ENCODE measurements at places on chromosomes 12 and 14.

GRCh38 chr12:121159467-121160307 lies 27.0 kb downstream of the P2RX7 start:
- DNase-seq = no peak

DNA sequence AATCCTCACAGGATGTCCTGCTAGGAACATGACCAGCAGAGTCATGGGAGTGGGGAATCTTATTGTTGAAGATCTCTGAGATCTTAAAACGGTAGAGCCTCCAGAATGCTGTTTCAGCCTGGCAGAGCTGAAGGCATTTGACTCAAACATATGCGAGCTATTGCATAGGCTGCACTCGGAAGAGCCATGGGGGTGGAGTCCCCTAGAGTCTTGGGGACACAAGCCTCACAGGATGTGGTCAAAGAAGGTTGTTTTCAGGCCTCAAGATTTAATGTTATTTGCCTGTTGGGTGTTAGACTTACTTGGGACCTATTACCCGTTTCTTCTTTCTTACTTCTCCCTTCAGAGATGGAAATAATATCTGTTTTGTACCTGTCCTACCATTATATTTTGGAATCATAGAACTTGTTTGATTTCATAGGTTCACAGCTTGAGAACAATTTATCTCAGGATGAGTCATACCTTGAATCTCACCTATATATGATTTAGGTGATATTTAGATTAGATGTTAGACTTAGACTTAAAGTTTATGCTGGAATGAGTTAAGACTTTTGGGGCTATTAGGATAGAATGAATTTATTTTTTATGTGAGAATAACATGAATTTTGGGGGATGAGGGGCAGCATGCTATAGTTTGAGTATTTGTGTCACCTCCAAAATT lies 172.2 kb upstream of the ATP2B1 start:
- DNase-seq = no peak

DNA sequence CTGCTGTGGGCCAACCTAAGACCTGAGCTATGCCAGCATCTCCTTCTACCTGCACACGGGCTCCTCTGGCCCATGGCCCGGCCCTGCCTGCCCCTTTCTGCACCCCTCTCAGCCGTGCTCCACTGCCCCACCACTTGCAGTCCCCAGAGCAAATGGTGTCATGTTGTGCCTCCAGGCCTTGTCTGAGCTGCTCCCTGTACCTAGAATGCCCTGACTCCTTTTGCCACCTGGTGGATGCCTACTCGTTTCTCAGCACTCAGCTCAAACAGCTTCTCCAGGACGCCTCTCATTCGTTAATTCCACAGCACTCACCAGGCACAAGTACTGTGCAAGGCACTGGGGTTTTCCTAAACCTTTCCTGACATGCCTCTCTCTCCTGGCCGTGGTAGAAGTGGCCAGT lies 63.2 kb upstream of the PNMA1 start:
- DNase-seq = no peak

DNA sequence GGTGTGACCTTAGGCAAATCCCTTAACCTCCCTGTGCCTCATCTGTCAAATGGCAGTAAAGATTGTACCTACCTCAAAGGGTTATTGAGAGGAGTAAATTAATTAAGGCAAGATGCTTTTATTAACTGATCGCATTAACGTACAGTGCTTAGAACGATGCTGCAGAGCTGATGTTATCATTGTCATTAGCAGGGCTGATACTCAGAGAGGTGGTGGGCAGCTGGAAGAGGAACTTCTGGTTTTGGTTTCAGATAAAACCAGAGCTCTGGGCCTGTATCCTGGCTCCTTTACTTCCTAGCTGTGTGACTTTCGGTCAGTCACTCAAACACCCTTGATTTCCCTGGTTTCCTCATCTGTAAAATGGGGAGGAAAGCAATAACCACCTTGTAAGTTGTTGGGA lies 55.1 kb downstream of the CALM1 start:
- DNase-seq = no peak

GRCh38 chr12:113162102-113163029 lies 12.8 kb downstream of the CFAP73 start:
- DNase-seq = peak; percentile 54

GRCh38 chr12:120902846-120903411 lies 1.2 kb downstream of the SPPL3 start:
- DNase-seq = no peak

DNA sequence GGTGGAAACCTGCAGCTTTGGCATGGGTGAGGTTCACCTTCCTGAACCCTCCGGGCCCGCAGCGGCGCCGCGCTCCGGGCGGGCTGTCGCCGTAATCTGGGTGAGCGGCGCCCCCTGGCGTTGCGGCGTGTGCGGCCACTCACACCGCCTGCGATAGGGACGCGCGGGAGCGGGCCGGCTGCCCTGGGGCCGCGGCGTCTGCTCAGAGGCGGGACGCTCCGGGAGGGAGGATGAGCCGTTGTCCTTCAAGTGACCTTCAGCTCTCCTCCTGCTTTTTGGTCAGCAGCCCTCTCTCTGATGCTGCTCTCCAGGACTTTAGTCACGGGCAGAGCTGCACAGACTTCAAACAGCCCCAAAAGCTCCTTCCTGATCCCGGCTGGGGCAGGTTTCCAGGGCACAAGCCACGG lies 211.7 kb upstream of the FKBP4 start:
- peak; percentile 41 for DNase-seq

DNA sequence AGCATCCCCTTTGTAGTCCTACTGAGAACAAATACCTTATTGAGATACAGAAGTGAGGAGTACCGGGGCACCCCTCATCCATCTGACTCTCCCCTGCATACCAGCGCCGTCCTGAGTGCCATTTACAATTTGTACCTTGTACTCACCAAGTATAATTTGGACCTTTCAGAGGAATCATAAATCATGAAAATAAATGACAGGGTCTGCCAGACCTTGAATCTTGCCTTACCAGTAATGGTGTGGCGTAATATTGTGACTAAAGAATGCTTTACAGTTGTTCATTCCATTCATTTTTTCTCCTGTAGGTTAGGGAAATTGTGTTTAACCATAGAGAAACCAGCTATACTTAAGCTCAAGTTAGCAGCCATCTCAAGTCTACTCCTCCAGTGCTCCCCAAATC lies 243.7 kb upstream of the RGS6 start:
- peak; percentile 79 for DNase-seq

DNA sequence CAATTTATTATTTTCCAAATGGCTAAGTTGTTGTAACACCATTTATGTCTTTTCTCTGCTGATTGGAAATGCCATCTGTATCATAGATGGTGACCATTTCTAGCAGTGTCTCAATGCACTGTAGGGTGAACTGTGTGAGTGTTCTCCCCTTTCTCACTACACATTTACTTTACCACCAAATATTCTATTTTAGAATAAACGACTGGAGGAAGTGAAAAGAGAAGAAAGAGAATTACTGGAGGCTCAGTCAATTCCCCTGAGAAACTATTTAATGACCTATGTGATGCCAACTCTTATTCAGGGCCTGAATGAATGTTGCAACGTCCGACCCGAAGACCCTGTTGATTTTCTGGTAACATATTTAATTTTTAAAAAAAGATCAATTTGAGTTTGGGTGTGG lies 15.5 kb upstream of the PAPOLA start:
- DNase-seq = no peak

DNA sequence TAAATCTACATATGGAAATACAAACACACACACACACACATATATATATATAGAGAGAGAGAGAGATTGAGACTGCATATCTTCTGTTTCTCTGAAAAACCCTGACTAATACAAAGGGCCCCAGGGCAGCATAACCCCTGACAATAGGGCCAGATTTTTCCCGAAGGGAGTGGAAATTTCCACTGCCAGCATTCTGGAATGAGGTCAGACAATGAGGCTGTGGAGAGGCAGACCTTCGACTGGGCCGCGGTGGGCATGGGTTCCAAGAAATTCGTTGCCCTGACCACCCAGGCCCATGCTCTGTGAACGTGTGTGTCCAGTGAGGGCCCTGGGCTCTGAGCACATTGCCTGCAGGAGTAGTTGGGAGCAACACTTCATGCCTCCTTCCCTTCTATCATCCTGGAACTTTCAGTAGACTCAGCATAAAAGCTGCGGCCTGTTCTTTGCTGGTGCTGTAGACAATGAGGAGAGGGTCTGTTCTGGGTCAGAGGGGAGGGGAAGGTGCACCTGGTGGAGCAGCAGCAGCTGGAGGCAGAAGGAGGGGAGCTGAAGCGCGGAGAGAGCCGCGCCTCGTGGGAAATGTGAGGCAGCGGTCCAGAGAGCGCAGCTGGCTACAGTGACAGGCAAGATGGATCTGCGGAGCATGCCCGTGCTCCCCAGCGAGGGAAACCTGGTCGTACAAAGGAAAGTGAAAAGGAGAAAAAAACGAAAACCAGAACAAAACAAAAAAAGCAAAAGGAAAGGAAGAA lies 25.6 kb upstream of the CCDC60 start:
- DNase-seq = no peak

- peak; percentile 92 for DNase-seq
These were observed 140.3 kb upstream of the NUDT4 start for GRCh38 chr12:93237235-93237915.

GRCh38 chr14:103656031-103656755 lies 27.2 kb downstream of the KLC1 start:
- peak; percentile 36 for DNase-seq

GRCh38 chr12:25653487-25654175 lies 100.5 kb upstream of the LMNTD1 start:
- DNase-seq = no peak

- DNase-seq = peak; percentile 88
These were observed 106.2 kb downstream of the SMOC1 start for GRCh38 chr14:69985463-69985862.

DNA sequence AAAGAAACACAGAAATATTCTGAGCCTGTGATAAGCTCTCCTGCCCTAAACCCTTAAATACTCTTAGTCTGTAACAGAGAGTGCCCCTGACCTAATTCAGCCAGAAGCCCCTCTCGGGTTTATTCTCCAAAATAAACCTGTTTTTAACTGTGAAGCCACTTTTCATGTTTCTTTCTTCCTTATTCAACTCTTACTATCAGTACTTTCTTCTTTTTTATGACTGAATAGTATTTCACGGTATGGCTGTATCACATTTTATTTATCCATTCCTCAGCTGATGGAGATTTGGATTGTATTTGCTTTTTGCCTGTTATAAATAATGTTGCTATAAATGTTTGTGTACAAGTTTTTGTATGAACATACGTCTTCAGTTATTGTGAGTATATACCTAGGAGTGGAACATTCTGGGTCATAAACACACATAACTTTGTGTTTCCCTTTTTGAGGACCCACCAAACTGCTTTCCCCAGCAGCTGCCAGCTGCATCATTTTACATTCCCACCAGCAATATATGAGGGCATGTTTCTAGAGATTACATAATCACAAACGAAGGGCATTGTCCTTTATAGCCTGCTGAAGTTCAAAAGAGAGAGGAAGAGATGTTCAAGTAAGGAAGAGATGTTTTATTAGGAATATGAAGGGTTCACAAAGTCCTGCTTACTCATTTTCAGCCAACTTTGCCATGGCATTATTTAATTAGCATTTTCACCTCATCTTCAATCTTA lies 199.4 kb upstream of the NUDT4 start:
- no peak for DNase-seq

DNA sequence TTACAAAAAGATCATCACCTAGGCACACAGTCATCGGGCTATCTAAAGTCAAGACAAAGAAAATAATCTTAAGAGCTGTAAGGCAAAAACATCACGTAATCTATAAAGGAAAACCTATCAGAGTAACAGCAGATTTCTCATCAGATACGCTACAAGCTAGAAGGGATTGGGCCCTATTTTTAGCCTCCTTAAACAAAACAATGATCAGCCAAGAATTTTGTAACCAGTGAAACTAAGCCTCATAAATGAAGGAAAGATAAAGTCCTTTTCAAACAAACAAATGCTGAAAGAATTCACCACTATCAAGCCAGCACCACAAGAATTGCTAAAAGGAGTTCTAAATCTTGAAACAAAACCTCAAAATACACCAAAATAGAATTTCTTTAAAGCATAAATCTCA lies 191.6 kb upstream of the BMP4 start:
- peak; percentile 44 for DNase-seq

GRCh38 chr14:95132760-95133159 lies 24.6 kb downstream of the DICER1 start:
- DNase-seq = no peak

DNA sequence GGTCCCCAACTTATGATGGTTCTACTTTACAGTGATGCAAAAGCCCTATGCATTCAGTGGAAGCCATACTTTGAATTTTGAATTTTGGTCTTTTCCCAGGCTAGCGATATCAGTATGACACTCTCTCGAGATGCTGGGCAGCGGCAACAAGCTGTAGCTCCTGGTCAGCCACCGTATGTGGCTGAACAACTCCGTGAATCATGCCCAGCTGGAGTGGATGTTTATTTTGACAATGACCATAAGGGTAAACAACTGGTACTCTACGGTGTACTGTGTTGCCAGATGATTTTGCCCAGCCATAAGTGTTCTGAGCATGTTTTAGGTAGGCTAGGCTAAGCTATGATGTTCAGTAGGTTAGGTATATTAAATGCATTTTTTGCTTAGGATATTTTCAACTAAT lies 8.2 kb upstream of the ZNF410 start:
- DNase-seq = peak; percentile 79

DNA sequence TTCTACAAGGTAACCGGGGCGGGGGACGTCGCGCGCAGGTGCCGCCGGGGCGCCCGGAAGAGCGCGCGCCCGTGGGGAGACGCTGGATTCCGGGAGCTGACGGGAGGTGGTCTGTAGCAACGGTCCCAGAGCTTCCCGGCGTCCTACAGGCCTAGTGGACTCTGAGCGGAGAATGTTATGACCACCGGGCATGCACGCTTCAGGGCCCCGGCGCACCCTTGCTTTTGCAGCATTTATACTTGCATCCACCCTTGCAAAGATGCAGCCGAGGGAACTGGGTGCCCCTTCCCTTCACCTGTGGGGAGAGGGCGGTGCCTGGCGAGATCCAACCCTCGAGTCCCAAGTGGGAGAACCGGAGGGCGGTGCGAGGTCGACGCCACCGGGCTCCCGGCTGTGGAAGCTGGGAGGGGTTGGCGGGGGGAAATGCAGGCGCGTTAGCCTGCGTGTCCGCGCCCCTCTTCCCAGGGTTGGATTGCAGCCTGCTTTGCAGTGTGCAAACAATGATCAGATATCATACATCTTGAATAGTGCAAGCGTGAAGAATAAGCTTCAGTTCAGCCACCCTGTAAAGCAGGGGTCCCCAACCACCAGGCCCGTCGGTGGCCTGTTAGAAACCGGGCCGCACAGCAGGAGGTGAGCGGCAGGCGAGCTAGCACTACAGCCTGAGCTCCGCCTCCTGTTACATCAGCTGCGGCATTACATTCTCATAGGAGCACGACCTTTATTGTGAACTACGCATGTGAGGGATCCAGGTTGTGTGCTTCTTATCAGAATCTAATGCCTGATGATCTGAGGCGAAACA lies 576 bp downstream of the ERP29 start:
- peak; percentile 86 for DNase-seq

- DNase-seq = peak; percentile 97
These were observed 54.6 kb downstream of the NCOR2 start for GRCh38 chr12:124512667-124513296.

GRCh38 chr14:99468081-99468480 lies 12.6 kb downstream of the SETD3 start:
- no peak for DNase-seq

GRCh38 chr12:130142736-130143135 lies 19.5 kb upstream of the FZD10 start:
- no peak for DNase-seq

- DNase-seq = no peak
These were observed 42.9 kb upstream of the ANKS1B start for GRCh38 chr12:100027671-100028070.

- DNase-seq = no peak
These were observed 6.6 kb downstream of the ANKS1B start for GRCh38 chr12:99978152-99978551.

GRCh38 chr12:16348435-16349130 lies 1.1 kb downstream of the MGST1 start:
- DNase-seq = no peak

GRCh38 chr14:50047274-50047676 lies 69.1 kb downstream of the VCPKMT start:
- DNase-seq = no peak

GRCh38 chr14:53356361-53357150 lies 203.4 kb upstream of the DDHD1 start:
- DNase-seq = peak; percentile 51

Data from iris pigment epithelial cell (primary cell).